ENCODE measurements at places on chromosomes 1 and 21.

GRCh38 chr1:76281306-76281705, 206.8 kb downstream of the ST6GALNAC3 start:
- DNase-seq: no peak

DNA sequence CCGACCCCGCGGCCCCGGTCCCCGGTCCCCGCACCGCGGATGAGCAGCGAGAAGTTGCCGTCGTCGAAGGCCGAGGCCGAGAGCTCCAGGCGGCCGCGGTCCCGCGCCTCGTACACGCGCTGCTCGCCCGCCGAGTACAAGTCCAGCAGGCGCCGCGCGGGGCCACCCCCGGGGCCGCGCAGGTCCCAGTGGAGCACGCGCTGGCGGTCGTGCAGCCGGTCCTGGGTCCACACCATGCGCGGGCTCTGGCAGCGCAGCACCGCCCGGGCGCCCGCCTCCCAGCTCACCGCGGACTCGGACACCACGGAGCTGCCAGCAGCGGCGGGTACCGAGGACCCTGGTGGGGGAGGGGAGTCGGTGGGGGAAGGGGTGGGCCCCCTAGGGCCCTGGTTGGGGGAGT, 2.9 kb downstream of the MXRA8 start:
- DNase-seq: no peak

- peak; percentile 38 for DNase-seq
These were observed 68.9 kb downstream of the ST3GAL3 start for GRCh38 chr1:43776043-43776761.

DNA sequence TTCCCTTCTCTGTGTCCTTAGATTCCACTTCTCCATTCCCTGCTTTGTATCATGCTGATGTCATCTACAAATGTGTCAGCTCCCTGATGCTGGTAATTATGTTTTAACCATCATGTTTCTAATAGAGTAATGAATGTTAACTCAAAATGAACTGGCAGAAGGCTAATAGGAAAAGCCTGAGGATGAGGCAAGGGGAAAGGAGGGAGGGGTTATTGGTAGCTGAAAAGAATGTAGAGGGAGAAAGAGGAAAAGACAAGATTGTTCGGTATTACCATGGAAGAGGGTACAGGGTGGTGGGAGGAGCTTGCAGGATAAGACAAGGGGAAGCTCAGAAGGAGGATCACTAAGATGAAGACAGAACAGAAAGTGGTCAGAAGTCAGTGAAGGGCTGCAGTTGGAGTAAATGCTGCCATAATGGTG, 150.9 kb downstream of the ZC3H11B start:
- no peak for DNase-seq

DNA sequence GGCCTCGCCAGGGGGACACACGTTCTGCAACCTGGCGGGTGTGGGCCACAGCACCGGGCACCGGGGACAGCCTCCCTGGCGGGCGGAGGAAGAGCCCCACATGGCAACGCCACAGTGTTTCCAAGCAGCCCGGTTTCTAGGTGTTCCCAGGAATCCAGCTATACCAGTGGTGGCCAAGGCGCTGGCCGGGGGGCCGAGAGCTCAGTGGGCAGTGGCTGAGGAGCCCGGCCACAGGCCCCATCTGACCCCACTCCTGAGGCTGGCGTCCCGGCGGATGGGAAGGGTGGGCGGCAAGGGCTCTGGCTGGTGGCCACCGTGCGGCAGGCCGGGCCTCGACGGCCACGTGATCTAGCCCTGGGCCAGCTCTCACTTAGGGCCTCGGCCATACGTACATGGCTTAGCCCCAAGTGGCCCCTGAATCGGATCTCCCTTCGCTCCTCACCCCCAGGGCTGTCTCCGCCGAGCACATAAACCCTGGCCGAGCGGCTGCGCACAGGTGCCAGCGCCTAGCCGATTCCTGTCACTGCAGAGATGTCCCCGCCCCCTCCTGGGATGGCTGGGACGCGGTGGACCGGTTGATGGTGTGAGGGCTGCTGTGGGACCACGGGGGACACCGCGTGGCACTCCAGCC, 68.7 kb downstream of the MORN1 start:
- DNase-seq: no peak

DNA sequence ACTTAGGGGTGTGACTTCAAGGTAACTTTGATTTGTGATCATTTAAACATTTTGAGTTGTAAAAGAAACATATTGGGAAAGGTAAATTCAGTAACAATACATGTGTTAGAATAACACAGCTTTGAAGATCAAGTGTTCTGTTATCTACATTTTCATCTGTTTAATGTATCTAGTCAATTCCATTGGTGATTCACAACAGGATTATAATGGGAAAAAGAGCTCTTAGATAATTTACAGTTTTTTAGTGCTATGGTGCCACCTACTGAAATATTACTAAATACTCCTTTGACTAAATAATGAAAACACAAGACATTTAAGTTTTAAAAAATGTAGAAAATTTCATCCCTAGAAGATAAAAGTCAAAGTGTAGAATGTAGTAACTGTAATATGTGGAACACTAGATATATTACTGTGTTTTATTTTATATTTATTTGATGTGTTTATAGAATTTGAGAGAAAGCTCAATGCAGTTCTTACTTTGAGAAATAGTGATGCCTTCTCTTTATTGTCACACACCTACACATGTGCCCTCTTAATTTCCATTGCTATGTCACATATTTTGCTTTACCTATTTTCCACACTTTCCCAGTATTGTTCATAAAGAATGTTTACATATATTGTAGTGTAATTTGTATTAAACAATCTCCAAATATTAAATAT, 47.4 kb downstream of the PTPRC start:
- no peak for DNase-seq

GRCh38 chr1:234599617-234600417, 10.2 kb downstream of the IRF2BP2 start:
- DNase-seq: peak; percentile 94

GRCh38 chr1:30171537-30172298, 551.7 kb downstream of the MATN1 start:
- no peak for DNase-seq
